ENCODE measurements at places on chromosomes 13 and 19. TPM values are rescaled to one million over a fixed set of nuclear protein-coding genes. Genes with fewer than 3 reads are reported as not detected.

Gene C1QTNF9B
- total RNA-seq = not detected

Gene ICAM1
- total RNA-seq = 24.8 TPM

Gene ZNF723
- 0.29 TPM for total RNA-seq

Gene ZNF254
- 6.2 TPM for total RNA-seq

Gene FPR1
- total RNA-seq = not detected

Gene KLK11
- total RNA-seq = not detected

Gene ZNF813
- total RNA-seq = 1.8 TPM

Gene ANKRD24
- total RNA-seq = 0.49 TPM

Gene POU2F2
- total RNA-seq = 1.2 TPM

Gene KLK3
- not detected for total RNA-seq

Gene APOC4
- not detected for total RNA-seq

Gene TMEM59L
- 2.0 TPM for total RNA-seq

Gene ZNF470
- 2.2 TPM for total RNA-seq

Gene PPP1R13L
- total RNA-seq = 3.7 TPM

Gene ZNF793
- 1.7 TPM for total RNA-seq

Gene CEACAM18
- not detected for total RNA-seq

Gene CEACAM5
- not detected for total RNA-seq

Gene KLF5
- total RNA-seq = 27.1 TPM

Gene KLK12
- not detected for total RNA-seq

Gene TJP3
- total RNA-seq = 0.03 TPM

Gene SYT5
- 3.3 TPM for total RNA-seq

Gene IL11
- total RNA-seq = 27.7 TPM

Gene MAP1S
- total RNA-seq = 42.6 TPM

Gene RNF17
- 0.37 TPM for total RNA-seq

Gene RXFP2
- total RNA-seq = 0.29 TPM

Gene GJB2
- total RNA-seq = not detected

Gene STARD13
- total RNA-seq = 48.6 TPM

Gene ZNF536
- total RNA-seq = 0.53 TPM

Gene KLK5
- not detected for total RNA-seq

Gene DPF1
- total RNA-seq = 9.2 TPM

Gene ZNF584
- 14.3 TPM for total RNA-seq

Gene SNRNP70
- 344 TPM for total RNA-seq

Data from A375 (cell line).